Activated gamma-delta T cell treated with Interleukin-2 at 50 U/mL for 16 hours (primary cell): ENCODE measurements at places on chromosomes 13 and 19.

- DNase-seq, result no peak
These were observed 112.9 kb upstream of the IRS2 start for GRCh38 chr13:109899316-109899715.

DNA sequence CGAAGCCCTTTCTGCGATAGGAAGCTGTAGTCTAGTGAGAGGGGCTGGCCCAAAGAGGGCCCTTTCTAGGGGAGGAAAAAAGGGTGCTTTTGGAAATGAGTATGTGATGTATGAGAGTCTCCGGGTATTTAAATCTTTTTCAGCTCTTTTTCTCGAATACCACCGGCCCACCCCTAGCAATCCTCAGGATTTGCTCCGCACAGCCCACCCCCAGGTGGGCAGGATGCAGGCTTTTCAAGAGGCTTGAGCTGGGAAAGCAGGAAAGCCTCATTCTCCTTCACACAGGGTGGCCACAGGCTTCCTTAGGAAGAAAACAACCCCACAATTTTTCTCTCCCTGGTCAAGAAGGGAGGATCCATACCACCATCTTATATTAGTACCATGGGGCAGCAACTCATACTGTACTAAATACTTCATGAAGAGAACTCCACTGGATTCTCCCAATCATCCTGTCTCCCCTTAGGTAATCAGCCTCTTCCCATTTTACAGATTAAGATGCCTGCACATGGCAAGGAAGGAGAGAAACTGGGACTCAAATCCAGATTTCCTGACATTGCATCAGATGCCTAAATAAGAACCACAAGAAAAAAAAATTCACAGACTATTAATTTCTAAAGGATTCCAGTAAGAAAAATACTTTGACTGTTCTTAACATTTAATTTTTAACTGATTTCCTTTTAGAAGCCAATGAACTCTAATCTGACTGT, 84.4 kb downstream of the STK24 start:
- no peak for DNase-seq

DNA sequence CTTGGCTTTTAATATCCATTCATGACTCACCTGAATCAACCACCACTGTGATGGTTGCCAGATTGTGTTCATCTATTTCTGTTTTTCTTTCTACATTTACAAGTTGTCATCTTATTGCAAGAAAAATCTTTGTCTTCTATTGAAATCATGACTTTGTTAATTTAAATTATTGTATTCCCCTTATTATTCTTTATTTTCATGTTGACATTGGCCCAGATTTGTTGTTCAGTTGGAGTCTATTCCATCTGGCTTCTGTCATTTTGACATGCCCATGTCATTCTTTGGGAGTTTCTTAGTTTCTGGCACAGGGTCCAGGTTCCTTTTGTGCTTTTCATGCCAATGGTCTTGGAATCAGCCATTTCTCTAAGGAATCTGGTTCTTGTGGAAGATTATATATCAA, 19.9 kb upstream of the DACH1 start:
- no peak for DNase-seq

DNA sequence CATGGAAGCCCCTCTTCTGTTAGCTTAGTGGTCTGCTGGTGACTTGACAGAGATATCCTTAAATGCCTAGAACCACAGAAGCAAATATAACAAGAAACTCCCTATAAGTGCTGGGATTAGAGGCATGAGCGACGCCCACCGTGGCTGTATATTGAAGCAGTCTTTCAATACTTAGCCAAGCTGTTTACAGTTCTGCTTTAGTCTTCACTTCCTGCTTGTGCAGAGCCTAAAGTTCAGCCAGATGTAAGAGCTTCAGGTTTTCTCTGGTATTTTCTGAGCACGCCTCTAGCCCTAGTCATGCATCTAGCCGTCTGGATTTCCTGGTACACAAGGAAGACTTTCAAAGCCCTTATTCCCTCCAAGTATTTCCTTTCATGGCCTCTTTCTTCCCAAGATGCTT, 28.5 kb downstream of the TRPM4 start:
- no peak for DNase-seq

- no peak for DNase-seq
These were observed 30.8 kb downstream of the KLF2 start for GRCh38 chr19:16355293-16356043.

GRCh38 chr13:31131470-31131961, 30.2 kb downstream of the HSPH1 start:
- DNase-seq, result no peak

DNA sequence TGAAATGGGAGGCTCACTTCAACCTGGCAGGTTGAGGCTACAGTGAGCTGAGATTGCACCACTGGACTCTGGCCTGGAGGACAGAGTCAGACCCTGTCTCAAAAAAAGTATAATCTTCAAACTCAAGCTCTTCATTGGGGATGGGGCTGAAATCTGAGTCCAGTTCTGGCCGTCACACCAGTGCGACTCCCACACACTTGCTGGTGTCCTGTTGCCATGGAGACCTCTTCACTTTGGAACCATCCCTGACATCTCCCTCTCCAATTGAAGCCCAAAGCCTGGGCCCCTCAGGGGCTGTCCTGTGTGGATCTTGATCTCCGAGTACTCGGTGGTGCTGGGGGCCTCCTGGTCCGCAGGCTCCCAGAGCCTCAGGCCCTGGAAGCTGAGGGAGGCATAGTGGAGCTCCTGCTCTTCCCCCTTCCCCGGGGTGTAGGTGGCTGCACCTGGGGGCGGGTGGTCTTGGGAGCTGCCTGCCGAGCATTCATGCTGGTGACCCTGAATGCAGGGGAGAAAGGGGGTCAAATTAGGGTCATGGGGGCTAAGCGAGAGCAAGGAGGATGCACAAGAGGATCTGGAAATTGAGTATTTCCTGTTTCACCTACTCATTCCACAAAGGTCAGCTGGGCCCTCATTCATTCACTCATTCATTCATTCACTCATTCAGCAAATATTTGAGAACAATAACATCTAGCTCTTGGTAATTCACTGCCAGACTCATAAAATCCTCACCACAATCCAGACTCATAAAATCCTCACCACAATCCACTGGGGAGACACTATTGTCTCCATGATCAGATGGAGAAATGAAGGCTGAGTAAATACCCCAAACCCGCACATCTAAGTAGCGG, 11.0 kb downstream of the SIGLEC11 start:
- DNase-seq, result no peak

- no peak for DNase-seq
These were observed 14.0 kb downstream of the DPP9 start for GRCh38 chr19:4709440-4710280.

GRCh38 chr13:66567899-66568612, 662.1 kb downstream of the PCDH9 start:
- DNase-seq, result no peak

- DNase-seq, result no peak
These were observed 32.5 kb downstream of the CILP2 start for GRCh38 chr19:19570571-19570970.

GRCh38 chr13:98813993-98814392, 61.5 kb upstream of the SLC15A1 start:
- no peak for DNase-seq

DNA sequence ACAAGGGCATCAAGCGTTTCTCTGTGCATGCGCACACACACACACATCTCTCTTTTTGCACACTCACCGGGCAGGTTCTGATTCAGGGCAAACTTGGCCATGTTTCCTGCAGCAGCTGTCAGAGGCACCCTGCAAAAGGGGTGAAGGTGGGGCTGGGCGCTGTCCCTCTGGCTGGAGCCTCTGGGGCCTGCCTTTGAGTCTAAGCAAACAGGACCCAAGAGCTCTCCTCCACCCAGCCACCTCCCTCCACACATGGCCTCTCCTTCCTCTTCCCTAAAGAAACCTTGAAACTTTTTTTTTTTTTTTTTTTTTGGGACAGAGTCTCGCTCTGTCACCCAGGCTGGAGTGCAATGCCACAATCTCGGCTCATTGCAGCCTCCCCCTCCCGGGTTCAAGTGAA, 5.3 kb downstream of the KANK3 start:
- no peak for DNase-seq

DNA sequence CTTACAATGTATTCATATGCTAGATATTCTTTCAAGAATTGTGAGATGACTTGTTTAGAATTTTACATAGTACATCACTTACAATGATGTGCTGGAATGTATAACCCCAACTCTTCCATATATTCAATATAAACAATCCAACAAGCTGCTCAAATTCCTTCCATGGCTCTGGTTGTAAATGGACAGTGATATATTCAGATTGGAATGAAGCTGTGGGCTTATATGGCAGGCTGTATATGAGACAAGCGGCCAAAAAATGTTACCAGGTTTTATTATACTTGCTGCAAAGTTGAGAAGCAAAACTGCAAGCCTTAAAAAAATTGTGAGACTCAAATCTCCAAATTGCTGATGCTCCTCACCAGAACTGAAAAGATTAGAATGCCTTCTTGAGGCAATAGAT, 83.6 kb upstream of the KLF12 start:
- DNase-seq, result no peak

GRCh38 chr13:37175996-37176395, 70.5 kb upstream of the CSNK1A1L start:
- no peak for DNase-seq

DNA sequence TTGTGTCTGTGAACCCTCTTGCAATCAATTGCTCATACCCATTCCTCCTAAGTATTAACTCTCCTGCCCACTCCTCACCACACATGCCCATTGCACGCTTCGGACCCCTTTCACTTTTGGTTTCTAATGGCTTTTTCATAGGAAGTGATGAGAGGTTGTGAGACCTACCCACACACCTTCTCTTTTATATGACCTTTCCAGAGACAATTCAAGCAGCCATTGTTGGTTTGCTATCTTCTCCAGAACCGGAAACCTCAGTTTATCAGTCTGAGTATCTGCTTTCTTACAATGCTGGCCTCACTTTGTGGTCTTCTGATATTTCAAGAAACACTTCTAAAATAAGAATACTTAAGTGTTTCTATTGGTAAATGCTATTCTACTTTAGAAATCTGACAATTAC, 1550.8 kb upstream of the SLC10A2 start:
- no peak for DNase-seq

GRCh38 chr13:40341096-40341471, 325.4 kb downstream of the FOXO1 start:
- no peak for DNase-seq

- no peak for DNase-seq
These were observed 48.2 kb downstream of the PIN1 start for GRCh38 chr19:9883231-9883758.

- DNase-seq, result no peak
These were observed 75.5 kb downstream of the STARD13 start for GRCh38 chr13:33210090-33210489.

DNA sequence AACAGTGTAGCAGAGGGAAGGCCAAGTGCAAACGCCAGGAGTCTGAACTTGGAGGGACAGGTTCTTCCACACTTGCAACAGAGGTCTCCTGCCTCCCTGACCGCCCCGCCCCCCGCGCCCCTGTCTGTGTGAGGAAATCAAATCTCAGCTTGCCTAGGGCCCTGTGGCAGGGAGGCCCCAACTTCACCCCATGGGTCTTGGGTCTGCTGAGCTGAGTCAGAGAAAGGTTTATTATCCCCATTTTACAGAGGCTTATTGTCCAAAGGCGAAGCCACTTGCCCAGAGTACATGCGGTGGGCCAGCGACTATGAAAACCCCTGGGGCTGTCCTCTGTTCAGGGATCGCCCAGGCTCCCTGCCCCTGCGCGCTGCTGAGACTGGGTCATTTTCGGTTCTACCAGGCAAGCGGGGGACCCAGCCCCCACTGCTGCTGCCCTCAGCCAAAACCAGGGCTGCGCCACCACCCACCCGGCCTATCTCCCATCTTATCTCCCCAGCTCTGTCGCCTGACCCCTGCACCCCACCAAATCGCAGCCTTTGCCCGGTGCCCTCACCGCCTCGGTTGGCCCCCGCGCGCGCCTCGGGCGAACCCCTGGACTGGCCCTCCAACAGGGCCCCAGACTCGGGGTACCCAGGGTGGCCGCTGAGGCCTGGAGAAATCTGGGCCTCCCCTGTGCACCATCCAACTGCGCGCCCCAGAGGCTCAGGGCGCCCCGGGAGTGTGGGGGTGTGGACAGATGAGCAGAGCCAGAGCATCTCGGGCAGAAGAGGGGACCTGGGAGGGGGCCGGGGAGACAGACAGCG, 850 bp upstream of the CERS4 start:
- no peak for DNase-seq

GRCh38 chr13:76725211-76725610, 161.0 kb downstream of the KCTD12 start:
- DNase-seq, result no peak

GRCh38 chr19:40442328-40443130, 1.6 kb downstream of the SERTAD3 start:
- DNase-seq, result peak; percentile 11

- peak; percentile 29 for DNase-seq
These were observed 468 bp downstream of the STX10 start for GRCh38 chr19:13149628-13150186.

- no peak for DNase-seq
These were observed 48.7 kb downstream of the CCDC70 start for GRCh38 chr13:51910508-51910907.

DNA sequence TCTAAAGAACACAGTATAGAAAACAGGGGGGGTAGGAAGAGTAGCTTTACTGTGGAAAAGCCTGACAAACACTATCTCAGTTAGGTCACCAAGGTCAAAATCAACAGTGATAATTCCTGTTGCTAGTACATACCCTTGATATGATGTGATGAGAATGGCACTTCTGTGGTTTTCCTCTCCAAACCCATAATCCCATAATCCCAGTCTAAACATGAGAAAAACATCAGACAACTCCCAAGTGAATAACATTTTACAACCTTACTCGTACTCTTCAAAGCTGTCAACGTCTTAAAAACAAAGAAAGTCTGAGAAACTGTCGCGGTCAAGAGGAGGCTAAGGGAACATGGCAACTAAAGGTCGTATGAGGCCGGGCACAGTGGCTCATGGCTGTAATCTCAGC, 137.6 kb downstream of the FOXO1 start:
- DNase-seq, result no peak

DNA sequence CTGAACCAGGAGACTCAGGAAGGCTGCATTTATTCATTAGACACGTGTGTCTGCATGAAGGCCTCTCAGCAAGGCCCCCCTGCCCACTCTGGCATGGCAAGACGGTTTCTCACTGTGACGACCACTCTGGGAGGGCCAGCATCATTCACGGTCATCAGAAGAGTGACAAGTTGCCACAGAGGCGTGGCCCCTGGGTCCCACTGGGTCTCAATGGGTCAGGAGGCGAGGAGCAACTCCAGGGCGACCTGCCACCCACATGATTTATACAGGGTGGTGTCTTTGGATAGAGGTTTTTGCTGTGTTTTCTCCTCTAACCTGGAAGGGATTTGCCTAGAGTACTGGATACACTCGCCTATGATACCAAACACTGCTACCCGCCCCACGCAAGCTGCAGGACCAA, 60.7 kb downstream of the KLF2 start:
- no peak for DNase-seq

- no peak for DNase-seq
These were observed 16.8 kb downstream of the CCL25 start for GRCh38 chr19:8069096-8069973.
